Dermis blood vessel endothelial cell (primary cell): ENCODE measurements at places on chromosomes 2 and 18. TPM values are rescaled to one million over a fixed set of nuclear protein-coding genes. Genes with fewer than 3 reads are reported as not detected.

DNA sequence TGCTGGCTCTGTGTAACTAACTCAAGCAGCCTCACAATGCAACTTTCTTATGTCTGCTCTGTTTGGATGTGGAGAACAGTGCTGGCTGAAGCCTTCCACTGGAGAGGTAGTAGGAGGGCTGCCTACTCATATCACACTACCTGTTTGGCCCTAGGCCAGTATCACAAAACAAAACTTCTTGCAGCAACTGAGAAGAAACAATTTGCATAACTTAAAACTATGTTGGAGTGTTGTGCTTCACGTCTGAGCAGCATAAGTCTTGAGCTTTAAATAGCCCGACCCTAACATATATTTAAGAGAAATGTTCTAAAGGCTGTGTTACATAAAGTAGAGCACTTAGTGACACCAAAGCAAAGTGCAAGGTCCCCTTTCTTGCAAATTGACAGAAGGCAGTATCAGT, 204.9 kb upstream of the ACVR2A start:
- no peak for DNase-seq

DNA sequence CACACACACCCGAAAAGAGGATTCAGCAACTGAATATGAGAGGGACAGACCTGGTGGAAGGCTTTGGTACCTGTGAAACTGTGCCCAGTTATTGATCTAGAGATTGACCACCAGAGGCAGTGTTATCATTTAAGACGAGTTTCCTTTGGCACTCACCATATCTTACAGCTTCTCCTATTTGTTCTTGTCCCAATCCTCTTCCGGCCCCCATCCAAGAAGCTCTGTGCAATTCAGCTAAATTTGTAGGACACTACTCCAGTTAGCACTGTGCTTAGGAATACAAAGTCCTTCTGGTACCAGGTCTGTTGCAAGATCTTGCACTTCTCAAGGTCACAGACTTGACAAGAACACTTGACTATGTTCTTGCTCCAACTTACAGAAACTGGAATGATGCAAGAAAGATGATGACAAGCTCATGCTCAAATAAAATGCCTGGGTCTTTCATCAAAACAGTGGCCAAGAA, 177.7 kb downstream of the TMEM247 start:
- DNase-seq, result peak; percentile 38

- no peak for DNase-seq
Observed at GRCh38 chr2:227595797-227596196, 2.9 kb upstream of the SCYGR2 start.

GRCh38 chr2:46812361-46813019, 103.1 kb downstream of the MCFD2 start:
- DNase-seq, result no peak

GRCh38 chr2:172999641-173000386, 75.8 kb upstream of the MAP3K20 start:
- DNase-seq, result no peak

- no peak for DNase-seq
Observed at GRCh38 chr2:214193943-214194342, 216.9 kb upstream of the VWC2L start.

DNA sequence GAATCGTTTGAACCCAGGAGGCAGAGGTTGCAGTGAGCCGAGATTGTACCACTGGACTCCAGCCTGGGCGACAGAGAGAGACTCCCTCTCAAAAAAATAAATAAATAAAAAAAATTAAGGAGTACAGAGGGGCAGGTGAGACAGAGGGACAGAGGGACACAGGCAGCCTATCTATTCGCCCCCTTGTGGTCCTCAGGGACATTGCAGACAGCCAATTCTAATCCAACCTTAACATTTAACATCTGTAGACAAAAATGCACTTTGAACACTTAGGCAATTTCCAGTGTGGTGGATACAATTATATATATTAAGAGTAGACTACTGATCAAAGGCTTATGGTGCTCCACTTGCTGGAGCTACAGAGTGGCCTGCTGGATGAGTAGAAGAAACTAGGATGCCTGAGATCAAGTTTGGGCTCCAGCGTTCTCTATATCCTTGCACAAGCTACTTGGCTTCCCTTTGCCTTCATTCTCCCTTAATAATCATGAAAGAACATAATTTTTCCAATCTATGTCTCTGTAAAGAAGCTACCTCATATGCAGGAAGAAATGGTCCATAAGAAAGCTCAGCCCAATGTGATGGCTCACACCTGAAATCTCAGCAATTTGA, 8.2 kb upstream of the SMARCAL1 start:
- peak; percentile 64 for DNase-seq

DNA sequence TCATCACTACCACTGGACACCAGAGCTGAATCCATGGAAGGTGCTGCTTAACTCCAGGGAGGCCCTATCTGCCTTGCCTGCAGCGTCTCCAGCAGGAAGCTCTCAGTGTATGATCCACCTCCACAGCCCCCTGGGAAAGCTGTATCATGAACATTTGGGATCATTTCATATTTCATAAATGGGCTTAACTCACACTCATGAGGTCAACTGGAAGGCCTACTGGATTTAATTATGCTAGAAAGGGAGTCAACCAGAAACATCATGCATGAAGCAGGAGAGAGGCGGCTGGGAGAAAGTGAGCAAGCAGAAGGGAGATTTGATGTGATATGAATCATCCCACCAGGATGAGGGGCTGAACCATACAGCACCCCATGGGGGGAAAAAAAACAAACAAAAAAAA, 537.7 kb downstream of the TNS1 start:
- DNase-seq, result no peak

DNA sequence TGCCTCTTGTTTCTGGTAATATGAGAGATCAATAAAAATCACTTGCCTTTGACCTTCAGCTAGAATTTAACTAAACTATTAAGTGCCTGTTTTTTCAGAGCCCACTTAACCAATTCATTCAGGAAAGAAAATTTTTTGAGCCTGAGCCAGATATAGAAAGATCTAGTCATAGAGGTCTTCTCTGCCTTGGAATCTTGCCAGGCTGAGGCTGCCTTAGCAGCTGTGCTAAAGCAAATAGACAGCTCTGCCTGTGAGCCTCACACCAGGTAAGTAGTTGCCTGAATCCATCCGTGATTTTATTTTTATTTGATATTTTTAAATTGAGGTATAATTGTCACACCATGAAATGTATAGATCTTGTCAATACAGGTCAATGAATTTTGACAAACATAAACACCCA, 27.4 kb downstream of the EVX2 start:
- DNase-seq, result no peak

DNA sequence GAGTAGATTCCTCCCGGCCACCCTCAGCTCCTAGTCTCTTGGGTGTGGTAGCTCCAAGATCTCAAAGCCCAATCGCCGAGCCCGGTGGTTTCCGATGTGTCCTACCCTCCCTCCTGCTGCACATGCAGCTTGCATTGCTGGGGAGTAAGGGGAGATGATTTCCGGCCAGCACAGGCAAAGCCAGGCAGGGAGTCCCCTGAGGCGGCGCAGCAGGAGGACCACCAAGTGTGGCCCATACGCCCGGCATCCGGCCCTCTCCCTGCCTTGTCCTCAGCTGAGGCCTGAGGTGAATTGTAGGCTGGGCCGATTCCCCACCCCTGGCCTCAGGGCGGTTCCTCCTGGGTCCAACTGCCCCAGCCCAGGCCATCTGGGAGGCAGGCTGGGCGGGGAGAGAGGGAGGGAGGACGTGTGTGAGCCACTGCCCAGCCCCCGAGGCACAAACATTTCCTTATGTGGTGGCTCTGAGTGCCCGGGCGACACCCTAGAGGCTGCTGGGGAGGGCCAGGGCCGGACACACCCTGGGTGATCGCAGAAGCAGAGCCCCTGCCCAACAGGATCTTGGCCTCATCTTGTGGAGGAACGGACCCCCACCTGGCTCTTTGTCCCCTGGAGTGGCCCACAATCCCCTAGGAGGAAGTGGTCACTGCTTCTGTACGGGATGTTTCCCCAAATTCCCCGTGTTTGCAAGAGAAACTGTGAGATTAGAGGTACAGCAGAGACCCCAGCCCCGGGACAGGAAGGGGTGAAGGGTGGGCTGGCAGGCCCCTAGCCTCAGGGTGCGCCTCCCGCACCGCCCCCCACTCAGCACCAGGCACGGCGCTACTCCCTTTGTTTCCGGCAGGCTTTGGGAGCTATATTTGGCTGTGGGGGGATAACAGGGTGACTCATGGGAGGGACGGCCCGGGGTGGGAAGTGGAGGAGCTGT, 41.9 kb upstream of the PTMA start:
- peak; percentile 79 for DNase-seq

- peak; percentile 42 for DNase-seq
Observed at GRCh38 chr2:38074764-38075506, 1.0 kb downstream of the CYP1B1 start.

GRCh38 chr2:187320846-187321245, 127.2 kb downstream of the CALCRL start:
- no peak for DNase-seq

GRCh38 chr2:101388232-101388631, 929 bp upstream of the CREG2 start:
- peak; percentile 33 for DNase-seq

Gene MGAT5
- 133 and 168 TPM in 2 replicates for total RNA-seq

Gene ALK
- total RNA-seq, result not detected in 2 replicates
